Activated T-helper 1 cell treated with Interleukin-2 at 50 U/mL for 16 hours (primary cell): ENCODE measurements at places on chromosomes 7 and 10.

- DNase-seq = no peak
Observed at GRCh38 chr7:31302356-31302755, 38.2 kb downstream of the NEUROD6 start.

DNA sequence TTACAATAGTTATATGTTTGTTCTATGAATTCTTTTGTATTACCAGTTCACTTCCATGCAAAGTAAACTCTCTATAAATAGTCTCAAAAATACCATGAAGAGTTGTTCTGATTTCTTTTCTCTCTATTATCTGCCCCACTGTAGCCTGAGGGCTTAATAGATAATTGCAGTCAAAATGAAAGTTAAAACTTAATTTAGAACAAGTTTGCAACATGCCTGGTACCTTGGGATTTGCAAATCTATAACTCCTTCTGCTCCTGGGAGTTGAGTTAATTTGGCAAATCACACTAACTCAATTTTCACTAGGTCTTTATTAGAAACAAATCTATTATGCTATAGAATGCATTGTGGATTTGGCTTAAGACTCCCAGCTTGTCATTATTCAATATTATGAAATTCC lies 21.8 kb upstream of the NDUFA5 start:
- no peak for DNase-seq

- no peak for DNase-seq
Observed at GRCh38 chr10:17427666-17428350, 26.6 kb downstream of the ST8SIA6 start.

GRCh38 chr10:82144153-82144552 lies 269.2 kb downstream of the NRG3 start:
- DNase-seq = no peak

GRCh38 chr10:70943249-70943648 lies 54.9 kb upstream of the PCBD1 start:
- DNase-seq = no peak

DNA sequence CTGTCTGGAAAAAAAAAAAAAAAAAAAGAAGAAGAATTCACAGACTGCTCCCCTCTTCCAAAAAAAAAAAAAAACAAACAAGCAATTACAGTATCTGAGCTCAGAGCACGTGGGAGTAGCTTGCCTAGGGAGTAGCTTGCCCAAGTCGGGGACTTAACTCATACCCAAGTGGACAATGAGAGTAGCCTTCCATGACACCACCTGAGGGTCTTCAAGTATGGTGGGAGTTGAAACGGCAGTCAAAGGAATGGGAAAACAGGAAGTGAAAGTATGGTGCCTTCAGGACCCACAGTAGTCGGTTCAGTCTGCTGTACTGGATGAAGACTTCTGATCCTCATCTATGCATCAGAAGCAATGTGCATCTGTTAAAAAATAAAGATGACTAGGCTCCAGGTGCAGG lies 10.6 kb downstream of the VOPP1 start:
- no peak for DNase-seq

DNA sequence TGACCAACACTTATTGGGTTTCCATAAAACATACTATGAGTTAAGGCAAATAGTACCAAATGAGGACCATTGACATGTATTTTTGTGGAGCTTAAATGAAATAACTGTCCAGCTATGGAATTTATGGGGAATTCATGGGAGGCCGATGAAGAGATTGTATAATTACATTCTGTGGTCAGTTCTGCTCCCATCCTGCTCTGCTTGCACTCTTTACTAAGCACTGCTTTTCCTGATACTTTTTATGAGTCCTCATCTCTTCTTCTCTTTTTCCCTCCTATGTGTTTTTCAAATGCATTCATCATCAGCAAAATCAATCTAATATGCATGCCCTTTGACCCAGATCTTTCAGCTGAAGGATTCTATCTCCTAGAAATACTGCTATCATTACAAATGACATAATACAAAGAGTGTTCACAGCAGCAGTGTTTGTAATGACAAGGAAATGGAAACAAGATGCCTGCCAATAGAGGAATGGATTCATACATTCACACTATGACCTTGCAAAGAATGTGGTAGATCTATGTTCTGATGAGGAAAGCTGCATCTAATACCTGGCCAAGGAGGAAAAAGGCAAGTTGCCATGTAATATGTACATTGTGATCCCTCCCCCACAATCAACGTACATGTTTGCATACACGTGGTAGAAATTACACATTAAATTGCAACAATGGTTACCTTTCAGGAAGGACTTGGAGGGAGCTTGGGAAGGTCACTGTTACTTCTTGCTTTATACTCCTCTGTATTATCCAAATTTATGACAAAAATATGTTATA lies 73.9 kb downstream of the PCGF5 start:
- no peak for DNase-seq

DNA sequence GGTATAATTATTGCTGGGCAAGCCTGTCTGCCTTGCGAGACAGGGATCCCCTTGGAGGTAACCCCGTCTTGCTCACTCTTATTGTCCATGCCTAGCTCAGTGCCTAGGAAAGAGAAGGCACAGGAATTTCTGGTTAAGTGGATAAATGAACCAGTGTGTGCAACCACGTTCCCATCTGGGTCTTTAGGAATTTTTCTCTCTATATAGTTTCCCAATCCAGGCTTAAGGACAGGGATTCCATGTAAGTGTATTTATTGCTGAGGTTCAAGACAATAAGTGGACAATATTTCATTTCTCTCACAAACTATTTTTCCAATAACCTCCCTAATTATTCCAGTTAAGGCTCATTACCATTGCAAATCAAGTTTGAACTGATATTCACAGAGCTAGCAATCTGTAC lies 8.9 kb upstream of the ADAM12 start:
- DNase-seq = no peak
